Upper lobe of left lung (tissue), 6 donors: ENCODE measurements at places on chromosomes 1 and 21. TPM values are rescaled to one million over a fixed set of nuclear protein-coding genes. Genes with fewer than 3 reads are reported as not detected.

- H3K4me3 ChIP-seq: no peak overlapping the region
- H3K4me1 ChIP-seq: peaks cover 25% of the 10 kb centered on the region
- H3K27me3 ChIP-seq: no peaks in the 10 kb centered on the region
- H3K36me3 ChIP-seq: no peaks in the 10 kb centered on the region
Observed at GRCh38 chr1:41773842-41774241, 144.9 kb downstream of the HIVEP3 start.

ESPN gene
- 2.1 TPM for total RNA-seq

DNA sequence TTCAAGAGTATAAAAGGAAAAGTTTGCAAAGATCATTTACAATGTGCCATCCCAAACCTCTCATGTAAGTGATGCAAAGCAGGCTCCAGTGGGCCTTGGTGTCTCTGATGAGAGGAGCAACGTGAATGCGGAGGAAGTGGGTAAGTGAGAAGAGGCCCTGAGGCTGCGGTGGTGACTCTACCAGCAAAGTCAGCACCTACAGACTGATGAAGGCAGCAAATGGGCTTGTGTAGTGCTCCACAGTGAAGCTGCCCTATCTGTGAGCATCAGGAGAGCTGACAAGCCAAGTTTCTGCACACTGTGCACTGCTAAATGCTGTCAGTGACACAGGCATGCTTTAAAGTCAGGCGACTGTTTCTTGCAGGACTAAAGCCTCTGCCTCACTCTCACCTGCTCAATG is 15.6 kb upstream of the RAP1A start:
- no peaks in the 10 kb centered on the region for H3K36me3 ChIP-seq
- no peaks in the 10 kb centered on the region for H3K27me3 ChIP-seq
- H3K4me3 ChIP-seq: no peak overlapping the region
- H3K4me1 ChIP-seq: peaks cover 7% of the 10 kb centered on the region
- no peak overlapping the region for H3K27ac ChIP-seq
- no peak for DNase-seq

CXADR gene
- total RNA-seq: 28.1 TPM

- H3K27ac ChIP-seq: no peak overlapping the region
- H3K27me3 ChIP-seq: no peaks in the 10 kb centered on the region
- no peaks in the 10 kb centered on the region for H3K4me1 ChIP-seq
- H3K4me3 ChIP-seq: no peak overlapping the region
- no peak for DNase-seq
- no peaks in the 10 kb centered on the region for H3K36me3 ChIP-seq
Observed at GRCh38 chr21:27268290-27268689, 301.4 kb upstream of the ADAMTS5 start.

GRCh38 chr1:8274352-8274751 is 43.6 kb upstream of the SLC45A1 start:
- DNase-seq: no peak
- H3K27me3 ChIP-seq: no peaks in the 10 kb centered on the region
- H3K4me1 ChIP-seq: no peaks in the 10 kb centered on the region
- no peak overlapping the region for H3K27ac ChIP-seq
- H3K36me3 ChIP-seq: no peaks in the 10 kb centered on the region

GRCh38 chr1:18056545-18056944 is 51.1 kb upstream of the IGSF21 start:
- DNase-seq: no peak
- H3K27me3 ChIP-seq: no peaks in the 10 kb centered on the region
- no peaks in the 10 kb centered on the region for H3K36me3 ChIP-seq
- H3K4me1 ChIP-seq: no peaks in the 10 kb centered on the region
- H3K27ac ChIP-seq: no peak overlapping the region
- no peak overlapping the region for H3K4me3 ChIP-seq

DNA sequence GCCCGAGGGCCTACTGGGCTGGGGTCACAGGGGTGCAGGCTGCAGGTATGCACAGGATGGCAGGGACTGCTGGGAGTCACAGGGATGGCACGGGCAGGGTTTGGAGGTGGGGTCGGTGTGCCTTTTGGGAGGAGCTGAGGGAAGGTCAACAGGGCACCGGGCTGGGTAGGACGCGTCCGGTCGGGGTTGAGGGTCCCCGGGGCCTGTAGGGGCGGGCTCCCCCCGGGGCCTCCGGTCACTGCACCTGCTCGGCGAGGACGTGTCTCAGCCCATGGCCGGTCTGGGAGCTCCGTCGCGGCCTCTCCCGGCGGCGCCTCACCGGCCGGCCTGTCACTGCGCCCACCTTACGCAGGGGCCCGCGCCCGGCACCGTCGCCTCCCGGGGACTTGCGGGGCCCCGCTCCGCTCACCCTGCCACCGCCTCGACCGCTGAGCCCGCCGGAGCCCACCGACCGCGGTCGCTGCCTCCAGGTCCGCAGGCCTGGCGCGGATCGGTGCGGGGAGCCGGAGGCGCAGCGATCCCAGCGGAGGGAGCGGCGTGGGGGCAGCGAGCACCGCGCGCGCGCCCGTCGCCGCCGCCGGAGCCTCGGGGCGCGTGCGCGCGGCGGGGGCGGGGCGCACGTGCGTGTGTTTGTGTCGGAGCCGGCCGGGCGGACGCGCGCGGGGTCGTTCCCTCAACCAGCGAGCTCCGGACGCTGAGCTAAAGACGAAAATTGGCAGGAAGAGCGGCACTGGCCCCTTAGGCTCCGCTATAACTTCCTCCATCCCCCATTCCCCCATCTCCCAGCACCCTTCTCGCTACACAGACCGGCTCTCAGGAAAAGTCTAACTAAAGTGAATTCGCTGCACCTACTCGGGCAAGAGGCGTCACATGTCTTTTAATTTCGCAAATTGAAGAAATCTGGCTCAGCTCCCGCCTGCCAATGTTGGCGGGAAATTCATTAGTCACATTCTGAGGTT is at the start of gene AMIGO1:
AMIGO1 (minus strand) TSS at position 552 of the 959 bp plus-strand sequence. CDS start 815 bp downstream, outside the sequence.
- no peaks in the 10 kb centered on the region for H3K36me3 ChIP-seq
- peak within 1 kb of the TSS; percentile 49 for H3K27ac ChIP-seq
- H3K27me3 ChIP-seq: no peaks in the 10 kb centered on the region
- peak; percentile 96 for DNase-seq

AMY1C gene
- not detected for total RNA-seq

MARCKSL1 gene
- total RNA-seq: 1.0 TPM

DNA sequence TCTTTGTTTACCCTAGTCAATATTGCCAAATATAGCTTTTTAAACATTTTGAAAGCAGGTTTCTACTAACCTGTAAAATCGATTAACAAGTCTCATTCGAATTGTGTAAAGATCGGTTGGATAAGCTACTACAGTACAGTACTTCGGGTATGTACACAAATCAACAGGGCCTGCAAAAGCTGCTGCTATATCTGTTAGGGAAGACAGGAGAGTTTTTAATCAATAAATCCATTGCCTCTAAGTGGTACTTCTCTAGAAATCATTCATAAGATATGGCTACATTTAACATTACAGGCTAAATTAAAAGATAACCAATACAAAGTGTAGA is 34.8 kb upstream of the PSMG1 start:
- no peak for DNase-seq
- no peak overlapping the region for H3K4me3 ChIP-seq
- no peaks in the 10 kb centered on the region for H3K4me1 ChIP-seq

DNA sequence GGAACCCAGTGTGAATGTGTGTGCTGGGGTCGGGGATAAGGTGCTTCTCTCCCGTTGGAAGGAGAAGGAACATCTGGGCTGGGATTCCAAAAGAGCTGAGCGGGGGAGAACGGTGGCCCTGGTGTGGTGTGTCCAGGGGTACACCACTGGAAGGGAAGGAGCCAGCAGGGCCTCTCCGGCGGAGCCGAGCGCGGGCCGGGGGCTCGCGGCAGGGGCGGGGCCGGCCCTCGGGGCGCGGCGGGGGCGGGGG is 231 bp upstream of the RPS6KA1 start:
- H3K27me3 ChIP-seq: no peaks in the 10 kb centered on the region
- no peaks in the 10 kb centered on the region for H3K36me3 ChIP-seq
- H3K4me3 ChIP-seq: peak overlapping the region; percentile 89
- peak overlapping the region; percentile 90 for H3K27ac ChIP-seq
- DNase-seq: no peak

SDC3 gene
- 27.9 TPM for total RNA-seq

HPCAL4 gene
- 0.66 TPM for total RNA-seq
